Activated T-cell treated with anti-CD3 and anti-CD28 coated beads, Interleukin-2, amount 50 U/mL, for 48 hours (primary cell): ENCODE measurements at places on chromosomes 5 and 9.

GRCh38 chr9:111027798-111028197 lies 10.5 kb downstream of the LPAR1 start:
- no peak for DNase-seq

DNA sequence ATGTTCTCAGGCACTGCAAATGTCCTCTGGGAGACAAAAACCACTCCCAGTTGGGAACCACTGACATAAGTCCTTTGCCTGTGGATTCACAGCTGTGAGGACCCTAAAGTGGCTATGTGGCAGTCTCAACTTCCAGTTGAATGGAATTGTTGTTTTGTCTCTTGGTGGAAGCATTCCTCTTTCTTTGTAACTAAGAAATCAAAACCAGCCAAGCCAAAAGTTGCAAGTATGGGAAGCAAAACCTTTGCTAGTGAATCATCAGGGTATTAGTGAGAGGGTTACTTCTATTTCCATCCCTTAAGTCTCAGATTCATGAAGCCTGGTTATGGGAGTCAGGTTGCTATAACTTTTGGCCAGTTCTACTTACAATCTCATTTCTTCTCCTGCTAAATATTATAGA lies 49.8 kb upstream of the RPS23 start:
- no peak for DNase-seq

DNA sequence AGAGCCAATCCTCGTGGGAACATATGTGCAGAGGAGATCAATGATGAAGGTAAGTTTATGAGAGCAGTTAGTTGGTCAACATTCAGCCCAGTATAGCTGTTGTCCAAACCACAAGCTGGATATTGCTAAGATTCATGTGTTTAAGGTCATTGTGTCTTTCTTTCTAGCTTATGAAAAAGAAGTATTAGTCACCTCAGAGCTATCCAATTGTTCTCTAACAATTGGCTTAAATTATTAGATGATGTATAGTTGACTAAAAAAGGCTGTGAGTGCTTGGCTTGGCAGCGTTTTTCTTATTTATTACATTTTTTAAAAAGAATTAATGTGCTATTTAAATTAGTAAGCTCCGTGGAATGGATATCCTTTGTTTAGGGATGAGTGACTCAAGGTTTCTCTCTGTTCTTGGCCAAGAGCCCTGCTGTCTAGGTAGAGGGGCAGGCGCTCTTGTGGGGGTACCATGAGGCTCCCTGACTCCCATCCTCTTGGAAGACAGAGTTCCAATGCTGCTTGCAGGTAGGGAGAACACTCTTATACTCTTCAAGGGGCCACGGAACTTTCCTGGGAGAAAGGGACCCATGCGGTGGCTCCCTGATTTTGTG lies 487.4 kb downstream of the IRX1 start:
- DNase-seq: no peak

DNA sequence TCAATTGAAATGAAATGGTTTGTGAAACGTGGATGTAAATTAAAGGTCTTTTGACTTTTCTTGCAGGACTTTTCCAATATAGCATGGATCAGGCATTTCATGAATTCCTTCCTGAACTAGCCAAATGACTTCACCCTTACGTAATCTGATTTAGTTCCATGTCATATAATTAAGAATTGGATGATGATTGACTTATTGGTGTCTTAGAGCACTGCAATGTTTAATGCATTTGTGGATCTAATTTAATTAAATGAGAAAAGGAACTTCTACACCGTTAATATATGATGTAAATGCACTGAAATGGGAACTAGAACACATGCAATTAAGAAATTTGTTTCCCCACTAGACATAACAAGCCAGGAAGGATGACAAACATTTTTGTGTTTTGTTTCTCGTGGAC lies 228.8 kb downstream of the FBXL7 start:
- no peak for DNase-seq

- DNase-seq: no peak
Measured at GRCh38 chr9:85130260-85130659, 460.7 kb downstream of the NTRK2 start.
